ENCODE measurements at places on chromosomes 1 and 21. TPM values are rescaled to one million over a fixed set of nuclear protein-coding genes. Genes with fewer than 3 reads are reported as not detected.

- DNase-seq = no peak
Observed at GRCh38 chr1:31605908-31606427, 11.5 kb upstream of the HCRTR1 start.

DNA sequence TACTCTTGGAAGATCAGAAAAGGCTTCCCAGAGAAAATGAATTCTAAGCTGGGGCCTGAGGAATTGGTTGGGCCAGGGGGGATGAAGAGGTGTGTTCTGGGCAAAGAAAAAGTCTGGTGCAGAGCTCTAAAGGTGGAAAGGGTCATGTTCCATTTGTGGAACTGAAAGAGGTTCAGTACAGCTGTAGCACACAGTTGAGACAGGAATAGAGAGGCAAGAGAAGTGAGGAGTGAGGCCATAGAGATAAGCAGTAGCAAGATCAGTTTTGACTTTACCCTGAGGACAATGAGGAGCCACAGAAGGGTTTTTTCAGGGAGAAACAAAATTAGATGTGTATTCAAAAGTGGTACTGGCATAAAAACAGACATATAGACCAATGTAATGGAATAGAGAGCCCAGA lies 30.3 kb upstream of the MUTYH start:
- DNase-seq = no peak

- no peak for DNase-seq
Observed at GRCh38 chr1:192627901-192628300, 8.0 kb upstream of the RGS13 start.

DNA sequence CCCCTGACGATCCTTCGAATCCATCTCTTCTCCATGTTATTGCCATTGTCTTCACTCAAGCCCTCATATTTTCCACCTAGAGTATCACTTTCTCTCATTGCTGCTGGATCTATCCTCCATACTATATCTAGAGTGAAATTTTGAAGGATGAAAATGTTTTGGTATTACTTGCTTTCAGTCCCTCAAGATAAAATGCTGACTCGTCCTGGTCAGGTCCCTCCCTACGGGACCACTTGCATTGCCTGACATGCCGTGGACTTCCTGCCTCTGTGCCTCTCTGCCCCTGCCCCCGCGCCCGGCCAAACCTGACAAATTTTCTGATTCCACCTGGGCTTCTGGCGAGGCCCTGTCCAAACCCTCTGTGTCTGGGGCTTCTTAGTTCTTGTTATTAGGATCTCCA lies 23.6 kb downstream of the SPATA46 start:
- no peak for DNase-seq

The OR2L13 gene
- not detected for total RNA-seq

The S100B gene
- total RNA-seq = 5.5 TPM

The TFB2M gene
- total RNA-seq = 18.6 TPM

The SLC2A5 gene
- total RNA-seq = 2.1 TPM

Data from Right ventricle myocardium superior (tissue), 1 donor.